ENCODE measurements at places on chromosomes 7 and 10. TPM values are rescaled to one million over a fixed set of nuclear protein-coding genes. Genes with fewer than 3 reads are reported as not detected.

DNA sequence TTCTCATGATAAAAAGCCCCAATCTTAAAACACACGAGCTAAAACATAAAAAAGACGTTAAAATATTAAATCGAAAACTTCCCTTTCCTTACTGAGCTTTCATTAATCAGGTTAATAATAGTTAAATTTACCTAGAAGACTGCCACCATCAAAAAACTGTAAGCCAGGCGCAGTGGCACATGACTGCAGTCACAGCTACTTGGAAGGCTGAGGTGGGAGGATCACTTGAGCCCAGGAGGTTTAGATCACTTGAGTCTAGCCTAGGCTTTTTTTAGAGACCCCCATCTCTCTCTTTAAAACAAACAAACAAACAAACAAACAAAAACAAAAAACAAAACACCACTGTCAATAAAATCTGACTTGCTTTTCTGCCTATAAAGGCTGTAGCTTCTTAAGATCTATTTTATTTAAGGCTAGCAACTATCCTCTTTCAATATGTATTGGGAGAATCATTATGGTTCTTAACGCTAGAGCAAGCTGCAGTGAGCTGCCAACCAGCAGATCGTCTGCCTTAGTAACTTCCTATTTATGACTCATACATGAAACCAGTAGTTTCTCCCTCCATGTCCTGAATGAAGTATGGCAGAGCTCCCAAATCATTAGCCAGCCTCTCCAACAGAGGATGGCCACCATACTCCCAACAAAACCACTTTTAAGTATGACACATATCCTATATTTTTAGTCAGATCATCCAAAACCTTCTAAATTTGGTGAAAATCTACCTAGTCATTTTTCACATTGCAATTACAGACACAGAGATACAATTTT is 163.7 kb downstream of the SRPK2 start:
- H3K4me3 ChIP-seq, result no peak overlapping the region
- DNase-seq, result no peak
- no peaks in the 10 kb centered on the region for H3K36me3 ChIP-seq
- peaks cover 11% of the 10 kb centered on the region for H3K4me1 ChIP-seq
- H3K27ac ChIP-seq, result no peak overlapping the region
- no peaks in the 10 kb centered on the region for H3K27me3 ChIP-seq

- no peak overlapping the region for H3K27ac ChIP-seq
- H3K27me3 ChIP-seq, result no peaks in the 10 kb centered on the region
- DNase-seq, result no peak
- no peaks in the 10 kb centered on the region for H3K36me3 ChIP-seq
- no peaks in the 10 kb centered on the region for H3K4me1 ChIP-seq
- H3K4me3 ChIP-seq, result no peak overlapping the region
Observed at GRCh38 chr10:29969255-29970011, 90.0 kb downstream of the JCAD start.

The NUTM2D gene
- total RNA-seq, result 1.4 TPM

DNA sequence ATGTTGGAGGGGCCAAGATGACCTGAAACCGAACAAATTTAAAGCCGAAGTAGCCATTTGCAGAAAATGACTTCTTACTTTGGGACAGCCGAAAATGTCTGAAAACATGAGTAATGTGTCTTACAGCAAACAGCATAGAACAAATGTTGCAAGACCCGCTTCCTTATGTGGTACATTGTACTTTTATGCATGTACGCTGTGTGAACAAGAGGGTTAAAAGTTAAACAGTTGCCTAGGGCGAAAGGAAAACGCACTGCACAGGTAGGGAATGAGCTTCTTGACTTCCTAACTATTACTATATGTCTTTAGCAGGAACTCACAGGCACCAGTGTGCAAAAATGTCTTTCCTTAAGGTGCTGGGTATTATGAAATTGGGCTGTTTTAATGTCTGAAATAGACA is 303.5 kb upstream of the MGMT start:
- no peaks in the 10 kb centered on the region for H3K36me3 ChIP-seq
- no peaks in the 10 kb centered on the region for H3K4me1 ChIP-seq
- no peak overlapping the region for H3K27ac ChIP-seq
- H3K27me3 ChIP-seq, result no peaks in the 10 kb centered on the region
- no peak for DNase-seq

The PLAC9 gene
- total RNA-seq, result not detected
